ENCODE measurements at places on chromosomes 6 and 20. TPM values are rescaled to one million over a fixed set of nuclear protein-coding genes. Genes with fewer than 3 reads are reported as not detected.

DNA sequence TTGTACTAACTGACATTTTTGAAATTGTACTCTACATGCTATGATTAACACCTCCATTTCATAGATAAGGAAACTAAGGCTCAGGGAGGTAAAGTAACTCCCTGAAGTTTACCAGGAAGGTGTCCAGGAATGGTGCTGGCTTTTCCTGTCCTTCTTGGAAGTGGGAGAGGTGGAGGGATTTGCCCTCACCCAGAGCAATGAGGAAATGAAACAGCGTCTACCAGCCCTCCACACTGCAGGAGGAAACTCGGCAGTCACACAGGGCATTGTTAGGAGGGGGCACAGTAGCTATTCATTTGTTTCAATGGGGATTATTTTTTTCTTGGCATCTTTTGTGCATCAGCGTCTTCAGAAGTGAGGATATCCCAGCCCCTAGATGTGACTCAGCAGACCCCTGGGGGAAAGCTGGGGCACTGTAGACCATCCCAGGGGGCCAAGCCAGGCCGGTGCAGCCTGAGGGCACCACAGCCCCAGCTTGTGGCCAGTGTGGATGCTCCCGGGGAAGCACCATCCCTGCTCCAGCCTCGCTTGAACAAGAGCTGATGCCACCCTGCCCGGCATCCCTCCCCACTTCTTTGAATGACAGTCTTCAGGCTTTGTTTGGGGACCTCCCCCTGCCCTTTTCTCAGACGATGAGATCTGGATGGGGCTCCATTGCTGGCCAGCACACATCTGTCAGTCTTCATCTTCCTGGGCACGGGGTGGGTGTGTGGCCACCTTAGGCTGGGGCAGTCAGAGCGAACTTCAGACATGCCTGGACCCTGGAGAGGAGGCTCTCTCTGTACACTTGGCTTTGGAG lies 224.4 kb upstream of the PMEPA1 start:
- DNase-seq: no peak

DNA sequence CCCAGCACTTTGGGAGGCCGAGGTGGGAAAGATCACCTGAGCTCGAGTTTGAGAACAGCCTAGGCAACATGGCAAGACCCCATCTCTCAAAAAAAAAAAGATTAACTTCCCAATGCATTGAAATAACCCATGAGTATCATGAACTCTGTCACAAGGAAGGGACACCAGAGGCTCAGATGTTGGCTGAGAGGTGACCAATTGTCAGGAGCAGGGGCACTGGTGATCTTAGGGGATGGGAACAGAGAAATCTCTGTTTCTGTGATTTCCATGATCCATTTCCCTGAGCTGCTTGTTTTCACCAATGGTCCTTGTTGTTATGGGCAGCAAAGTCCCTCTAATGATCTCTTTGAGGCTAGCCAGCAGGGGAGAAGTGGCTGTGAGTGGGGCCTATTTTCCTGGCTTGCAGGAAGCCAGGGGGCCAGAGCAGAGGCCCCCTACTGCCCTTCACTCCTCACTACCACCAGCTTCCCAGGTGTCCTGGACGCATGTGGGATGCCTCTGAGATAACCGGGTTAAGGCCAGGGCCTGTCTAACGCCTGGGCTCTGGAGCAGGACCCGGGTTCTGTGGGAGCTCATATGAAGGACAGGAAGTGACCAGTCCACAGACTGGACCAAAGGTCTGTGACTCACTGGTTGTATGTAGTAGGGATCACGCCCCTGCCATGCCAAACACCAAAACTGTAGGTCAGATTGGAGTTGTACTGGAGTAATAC lies 54.4 kb downstream of the PCNA start:
- no peak for DNase-seq

- DNase-seq: no peak
These were observed 6.9 kb downstream of the POLH start for GRCh38 chr6:43582911-43583310.

The MAPK13 gene
- 26.7 TPM for polyA plus RNA-seq

DNA sequence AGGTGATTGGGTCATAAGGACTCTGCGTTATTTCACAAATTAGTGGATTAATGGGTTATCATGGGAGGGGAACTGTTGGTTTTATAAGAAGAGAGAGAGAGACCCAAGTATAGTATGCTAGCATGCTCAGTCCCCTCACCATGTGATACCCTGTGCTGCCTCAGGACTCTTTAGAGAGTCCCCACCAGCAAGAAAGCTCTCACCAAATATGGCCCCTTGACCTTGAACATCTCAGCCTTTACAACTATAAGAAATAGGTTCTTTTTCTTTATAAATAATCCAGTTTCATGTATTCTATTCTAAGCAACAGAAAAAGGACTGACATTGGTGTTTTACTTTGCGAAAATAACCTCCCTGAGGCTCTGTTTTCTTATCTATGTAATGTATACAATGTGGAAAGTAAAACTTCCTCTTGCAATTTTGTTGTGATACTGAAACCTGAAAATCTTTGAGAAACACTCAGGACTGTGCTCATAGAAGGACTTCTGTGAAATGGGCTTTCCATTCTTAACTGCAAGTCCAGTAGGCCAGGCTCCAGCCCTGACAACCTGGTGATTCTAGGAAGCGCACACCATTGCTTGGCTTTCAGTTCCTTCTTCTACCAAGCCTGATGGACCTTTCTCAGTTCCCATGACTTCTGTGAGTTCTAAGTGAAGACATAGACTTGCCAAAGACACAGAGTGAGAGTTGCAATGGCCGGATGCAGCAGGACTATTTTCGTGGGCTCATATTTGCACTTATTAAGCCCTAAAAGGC lies 21.9 kb downstream of the SIRPD start:
- no peak for DNase-seq

The HMGN4 gene
- polyA plus RNA-seq: 73.7 TPM

DNA sequence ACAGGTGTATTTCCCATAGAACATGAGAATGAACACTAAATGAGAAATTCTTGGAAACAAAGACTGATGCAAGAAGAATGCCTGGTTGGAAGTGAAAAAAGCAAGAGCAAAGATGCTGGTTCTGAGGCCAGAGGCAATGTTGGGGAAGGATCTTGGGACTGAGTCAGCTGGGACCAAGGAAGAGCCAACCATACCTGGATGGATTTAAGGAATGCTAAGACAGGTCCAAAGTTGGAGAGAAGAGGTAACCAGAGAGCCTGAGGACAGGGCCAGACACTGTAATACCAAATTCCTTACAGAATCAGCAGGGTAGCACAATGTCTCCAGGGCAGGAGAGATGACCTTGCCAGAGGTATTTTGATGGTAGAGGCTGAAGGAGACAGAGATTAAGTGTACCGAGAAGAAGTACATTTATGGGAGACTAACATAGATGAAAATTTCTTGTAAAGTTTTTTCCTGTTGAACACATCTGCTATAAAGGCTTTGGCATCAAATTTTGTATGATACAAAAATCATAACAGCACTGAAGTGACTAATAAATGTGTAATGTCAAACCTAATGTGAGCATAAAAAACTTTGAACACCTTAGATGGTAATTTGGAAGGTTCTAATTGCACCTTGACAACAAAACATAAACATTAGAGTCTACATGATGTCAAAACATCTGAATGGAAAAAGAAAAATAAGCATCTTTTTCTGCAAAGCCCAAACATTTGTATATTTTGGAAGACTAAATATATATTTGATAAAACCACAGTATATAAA lies 221.7 kb upstream of the MARCKS start:
- DNase-seq: no peak

DNA sequence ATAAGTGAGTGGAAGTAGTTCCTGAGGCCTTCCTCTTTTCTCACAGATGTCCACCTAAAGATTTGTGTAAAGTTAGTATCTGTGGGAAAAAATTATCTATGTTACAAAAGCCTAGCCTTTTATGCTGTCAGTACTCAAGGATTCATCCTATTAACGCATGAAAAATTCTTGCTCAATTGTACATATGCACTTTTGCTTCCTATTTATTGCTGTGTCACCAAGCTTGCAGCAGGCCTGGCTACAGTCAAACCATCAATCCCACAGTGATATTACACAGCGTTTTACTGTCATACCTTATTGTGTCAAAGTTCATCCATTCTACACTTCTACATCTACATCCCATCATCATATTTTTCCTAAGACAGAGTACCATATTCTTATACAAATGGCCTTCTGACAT lies 151.1 kb upstream of the PLN start:
- no peak for DNase-seq

- DNase-seq: no peak
These were observed 8.1 kb upstream of the AKIRIN2 start for GRCh38 chr6:87710090-87710489.

- no peak for DNase-seq
These were observed 792.0 kb downstream of the MAFB start for GRCh38 chr20:39897058-39897457.

GRCh38 chr6:155440398-155441111 lies 15.1 kb downstream of the NOX3 start:
- no peak for DNase-seq

DNA sequence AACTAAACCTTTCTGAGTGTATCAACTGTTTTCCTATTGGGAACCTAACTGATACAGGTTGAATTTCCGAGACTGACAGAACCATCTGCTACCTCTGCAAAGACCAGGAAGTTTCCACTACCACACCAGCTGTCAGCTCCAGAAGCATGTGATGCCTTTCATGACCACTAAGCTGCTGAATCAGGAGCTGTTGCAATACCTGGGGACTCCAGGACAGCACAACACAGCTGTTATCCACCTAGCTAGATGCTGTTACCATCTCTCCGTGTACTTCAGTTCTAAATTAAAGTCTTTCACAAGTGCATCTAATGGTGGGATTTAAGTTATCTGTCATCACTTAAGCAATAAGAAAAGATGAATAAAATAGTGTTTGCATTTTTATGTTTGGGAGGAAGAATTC lies 158.2 kb upstream of the IMPG1 start:
- DNase-seq: no peak

- DNase-seq: no peak
These were observed 23.3 kb downstream of the NQO2 start for GRCh38 chr6:3022765-3023662.

DNA sequence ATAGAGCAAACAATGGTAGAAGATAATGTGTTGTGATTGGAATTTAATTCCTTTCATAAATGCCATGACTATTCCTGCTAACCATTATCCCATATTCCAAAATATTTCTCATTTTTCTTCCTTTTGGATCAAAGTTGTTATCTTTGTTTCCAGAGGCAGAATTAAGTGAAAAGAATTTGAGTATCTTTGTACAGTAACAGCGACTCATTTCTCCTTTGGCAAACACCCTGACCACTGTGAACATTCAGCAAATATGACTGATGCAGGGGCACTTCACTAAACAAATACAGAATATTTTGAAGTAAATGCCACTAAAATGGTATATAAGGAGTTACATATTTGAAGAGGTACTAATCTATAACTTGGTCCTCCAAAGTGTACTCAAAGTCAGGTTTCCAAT lies 105.0 kb upstream of the LAMP5 start:
- no peak for DNase-seq

DNA sequence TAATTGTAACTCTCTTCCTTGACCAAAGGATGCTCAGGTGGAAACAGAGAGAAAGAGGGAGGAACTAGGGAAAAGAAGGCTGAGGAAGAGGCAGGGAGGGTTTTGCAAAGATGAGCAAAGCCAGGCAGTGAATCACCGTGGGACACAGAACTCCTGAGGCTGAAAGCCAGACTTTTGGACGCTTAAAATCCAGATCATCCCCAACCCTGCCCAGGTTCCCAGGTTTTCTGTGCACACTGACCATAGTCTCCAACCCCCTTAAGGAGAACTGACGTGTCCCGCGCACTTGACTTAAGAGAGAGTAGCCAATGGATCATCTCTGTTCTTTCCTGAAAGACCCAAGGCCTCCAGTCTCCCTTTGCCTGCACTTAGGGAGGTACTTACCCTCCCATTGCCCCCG lies 75.3 kb downstream of the LRFN2 start:
- DNase-seq: no peak

Data from renal pelvis (tissue), 12 donors.